ENCODE measurements at places on chromosomes 2 and 18. TPM values are rescaled to one million over a fixed set of nuclear protein-coding genes. Genes with fewer than 3 reads are reported as not detected.

DNA sequence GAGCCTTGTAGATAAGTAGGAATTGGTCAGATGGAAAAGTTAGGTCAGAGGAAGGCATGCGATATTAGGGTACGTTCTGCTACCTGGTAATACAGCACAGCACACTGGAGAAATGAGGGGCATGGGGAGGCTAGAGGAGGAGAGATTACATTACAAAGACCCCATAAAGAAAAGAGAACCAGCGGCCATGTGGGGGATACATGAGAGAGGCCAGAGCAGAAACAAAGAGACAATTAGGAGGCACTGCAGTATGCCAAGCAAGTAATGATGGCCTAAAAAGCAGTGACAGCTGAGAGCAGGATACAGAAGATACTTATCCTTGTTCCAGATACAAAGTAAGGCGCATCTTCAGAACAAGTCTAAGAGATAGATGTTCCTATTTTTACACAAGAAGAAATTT, 40.0 kb downstream of the TXNL1 start:
- H3K27ac ChIP-seq = no peak overlapping the region
- DNase-seq = no peak
- peaks cover 16% of the 10 kb centered on the region for H3K36me3 ChIP-seq
- no peaks in the 10 kb centered on the region for H3K27me3 ChIP-seq
- H3K4me3 ChIP-seq = no peak overlapping the region

GRCh38 chr18:33584548-33585430, 6.8 kb downstream of the ASXL3 start:
- peaks cover 24% of the 10 kb centered on the region for H3K27me3 ChIP-seq
- H3K4me1 ChIP-seq = no peaks in the 10 kb centered on the region

- H3K4me1 ChIP-seq = peaks cover 15% of the 10 kb centered on the region
- peak; percentile 58 for DNase-seq
- no peak overlapping the region for H3K4me3 ChIP-seq
- H3K27ac ChIP-seq = no peak overlapping the region
Observed at GRCh38 chr2:128262315-128263253, 56.1 kb downstream of the HS6ST1 start.

DNA sequence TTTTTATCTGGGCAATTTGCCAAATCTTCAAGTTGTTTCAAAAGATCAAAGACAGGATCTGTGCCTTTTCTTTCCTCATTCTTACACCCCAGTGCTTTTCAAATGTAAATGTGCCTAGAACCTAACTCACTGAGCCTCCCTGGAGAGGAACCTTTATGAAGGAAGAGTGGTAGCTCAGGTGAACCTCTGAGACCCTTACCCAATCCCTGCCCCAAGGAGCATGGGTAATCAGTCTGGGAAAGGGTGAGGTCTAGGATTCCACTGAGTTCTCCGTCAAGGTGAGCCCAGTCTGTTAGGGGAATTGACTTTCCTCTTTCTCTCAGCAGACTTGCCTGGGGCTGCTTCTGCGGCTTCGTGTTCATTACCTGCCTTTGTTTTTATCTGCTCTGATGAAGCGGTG, 88.1 kb upstream of the MAP4K4 start:
- no peaks in the 10 kb centered on the region for H3K36me3 ChIP-seq
- H3K4me3 ChIP-seq = no peak overlapping the region
- H3K4me1 ChIP-seq = no peaks in the 10 kb centered on the region
- no peak overlapping the region for H3K27ac ChIP-seq
- DNase-seq = no peak

DNA sequence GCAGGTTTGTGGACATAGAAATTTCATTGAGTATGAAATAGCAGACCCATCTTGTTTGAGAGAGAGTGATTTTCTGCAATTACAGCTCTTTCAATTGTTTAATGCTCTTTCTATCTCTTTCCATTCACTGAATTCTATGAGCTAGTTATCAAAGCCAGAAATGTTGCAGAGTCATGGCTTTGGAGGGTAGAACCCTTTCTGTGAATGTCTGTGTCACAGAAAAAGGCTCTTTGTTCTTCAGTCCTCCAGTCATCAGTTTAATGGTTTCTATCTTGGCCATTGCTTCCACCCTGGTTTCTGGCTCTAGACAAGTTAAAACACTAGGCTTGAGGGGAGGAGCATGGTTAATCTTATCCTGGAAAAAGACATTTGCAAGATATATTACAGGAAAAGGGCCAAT, 655.0 kb downstream of the STK39 start:
- H3K27ac ChIP-seq = no peak overlapping the region
- no peak for DNase-seq
- H3K4me1 ChIP-seq = no peaks in the 10 kb centered on the region
- H3K36me3 ChIP-seq = no peaks in the 10 kb centered on the region

SH3BP4 gene
- total RNA-seq = 53.4 TPM

UGT1A8 gene
- 0.09 TPM for total RNA-seq

GRCh38 chr2:233267516-233268245, 16.2 kb downstream of the ATG16L1 start:
- peaks cover 97% of the 10 kb centered on the region for H3K36me3 ChIP-seq
- no peaks in the 10 kb centered on the region for H3K27me3 ChIP-seq
- H3K4me1 ChIP-seq = no peaks in the 10 kb centered on the region

- peaks cover 19% of the 10 kb centered on the region for H3K4me1 ChIP-seq
- H3K27ac ChIP-seq = no peak overlapping the region
- no peak overlapping the region for H3K4me3 ChIP-seq
- no peaks in the 10 kb centered on the region for H3K27me3 ChIP-seq
- DNase-seq = peak; percentile 58
- no peaks in the 10 kb centered on the region for H3K36me3 ChIP-seq
Observed at GRCh38 chr2:64273524-64274398, 129.5 kb upstream of the PELI1 start.

GRCh38 chr2:104831742-104832141, 22.2 kb upstream of the POU3F3 start:
- no peak for DNase-seq
- no peaks in the 10 kb centered on the region for H3K4me1 ChIP-seq
- no peaks in the 10 kb centered on the region for H3K36me3 ChIP-seq
- H3K27ac ChIP-seq = no peak overlapping the region

DNA sequence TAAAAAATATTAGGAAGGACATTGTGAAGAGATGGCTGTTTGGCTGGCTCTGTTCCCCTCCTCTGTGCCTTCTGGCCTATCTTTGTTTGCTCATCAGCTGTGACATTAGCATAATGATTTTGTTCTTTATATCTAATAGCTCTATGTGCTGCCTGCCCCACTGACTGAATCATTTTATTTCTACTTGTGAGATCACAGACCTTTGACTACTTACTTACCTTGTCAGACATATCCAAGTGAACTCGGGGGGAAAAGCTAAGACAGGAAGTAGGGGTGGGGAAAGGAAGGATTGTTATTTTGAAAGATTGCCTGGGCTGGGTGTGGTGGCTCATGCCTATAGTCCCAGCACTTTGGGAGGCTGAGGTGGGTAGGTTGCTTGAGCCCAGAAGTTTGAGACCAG, 104.2 kb downstream of the ASAP2 start:
- DNase-seq = no peak
- no peak overlapping the region for H3K4me3 ChIP-seq
- no peaks in the 10 kb centered on the region for H3K36me3 ChIP-seq
- no peaks in the 10 kb centered on the region for H3K4me1 ChIP-seq
- H3K27me3 ChIP-seq = no peaks in the 10 kb centered on the region
- H3K27ac ChIP-seq = peak overlapping the region; percentile 4

GRCh38 chr2:222796413-222797103, 64.3 kb upstream of the ACSL3 start:
- no peaks in the 10 kb centered on the region for H3K36me3 ChIP-seq
- H3K4me3 ChIP-seq = no peak overlapping the region
- H3K4me1 ChIP-seq = peaks cover 2% of the 10 kb centered on the region

MYO1B gene
- 154 TPM for total RNA-seq

- H3K4me1 ChIP-seq = no peaks in the 10 kb centered on the region
- peaks cover 44% of the 10 kb centered on the region for H3K27me3 ChIP-seq
- no peak overlapping the region for H3K4me3 ChIP-seq
- no peak for DNase-seq
- no peak overlapping the region for H3K27ac ChIP-seq
Observed at GRCh38 chr2:73307720-73308119, 14.4 kb upstream of the EGR4 start.

DNA sequence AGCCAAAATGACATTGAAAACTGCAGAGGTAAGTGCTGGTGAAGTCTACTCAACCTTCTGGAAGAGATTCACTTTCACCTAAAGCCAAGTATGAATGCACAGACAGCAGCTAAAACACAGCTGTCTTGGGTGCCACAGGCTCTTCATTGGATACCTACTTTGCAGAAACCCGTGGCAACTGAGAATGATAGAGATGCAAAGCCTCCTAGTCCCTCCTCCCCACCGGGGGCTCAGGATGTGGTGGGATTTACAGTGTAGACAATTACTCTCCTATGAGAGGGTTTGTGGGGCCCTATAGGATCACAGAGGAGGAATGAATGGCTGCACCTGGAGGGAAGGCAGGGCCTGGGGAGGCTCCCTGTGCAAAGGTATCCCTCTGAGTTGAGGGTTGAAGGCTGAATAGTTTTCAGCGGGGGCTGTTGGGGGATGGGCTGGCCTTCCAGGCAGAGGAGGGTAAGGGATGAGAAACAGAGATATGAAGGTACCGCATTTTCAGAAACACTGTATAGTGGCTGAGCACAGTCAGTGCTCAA, 131.6 kb downstream of the RNF144A start:
- no peaks in the 10 kb centered on the region for H3K36me3 ChIP-seq
- DNase-seq = no peak
- no peak overlapping the region for H3K27ac ChIP-seq
- H3K27me3 ChIP-seq = no peaks in the 10 kb centered on the region
- H3K4me3 ChIP-seq = no peak overlapping the region
- H3K4me1 ChIP-seq = no peaks in the 10 kb centered on the region

CNTNAP5 gene
- 8.2 TPM for total RNA-seq

DNA sequence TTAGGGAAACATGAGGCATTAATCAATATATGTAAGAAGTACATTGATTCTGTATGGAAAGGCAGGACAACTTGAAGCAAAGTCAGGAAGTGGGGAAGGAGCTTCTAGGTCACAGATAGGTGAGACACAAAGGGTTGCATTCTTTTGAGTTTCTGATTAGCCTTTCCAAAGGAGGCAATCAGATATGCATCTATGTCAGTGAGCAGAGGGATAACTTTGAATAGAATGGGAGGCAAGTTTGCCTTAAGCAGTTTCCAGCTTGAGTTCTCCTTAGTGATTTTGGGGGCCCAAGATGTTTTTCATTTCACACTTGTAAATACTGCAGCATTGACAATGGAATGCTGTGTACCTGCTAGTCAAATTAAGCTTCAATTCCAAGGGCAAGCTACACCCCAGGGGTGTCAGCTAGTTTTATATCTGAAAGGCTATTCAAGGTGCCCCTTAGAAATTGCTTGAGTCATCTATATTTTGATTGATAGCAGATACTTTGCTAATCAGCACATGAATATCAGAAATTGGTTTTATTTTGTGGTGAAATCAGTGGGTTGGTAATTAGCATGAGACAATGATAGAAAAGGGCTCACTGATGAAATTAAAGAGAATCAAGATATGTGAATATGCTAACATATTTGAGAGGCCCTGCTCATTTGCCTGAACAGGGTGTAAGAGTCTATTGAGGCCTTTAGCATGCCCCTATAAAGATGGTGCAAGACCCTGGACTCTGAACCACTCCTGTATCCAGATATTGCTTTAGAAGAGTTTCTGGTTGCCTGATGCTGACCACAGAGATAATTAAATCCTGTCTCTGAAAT, 131.5 kb downstream of the TMEM17 start:
- H3K27me3 ChIP-seq = peaks cover 27% of the 10 kb centered on the region
- H3K27ac ChIP-seq = no peak overlapping the region
- H3K4me3 ChIP-seq = peak overlapping the region; percentile 34
- no peaks in the 10 kb centered on the region for H3K4me1 ChIP-seq

DNA sequence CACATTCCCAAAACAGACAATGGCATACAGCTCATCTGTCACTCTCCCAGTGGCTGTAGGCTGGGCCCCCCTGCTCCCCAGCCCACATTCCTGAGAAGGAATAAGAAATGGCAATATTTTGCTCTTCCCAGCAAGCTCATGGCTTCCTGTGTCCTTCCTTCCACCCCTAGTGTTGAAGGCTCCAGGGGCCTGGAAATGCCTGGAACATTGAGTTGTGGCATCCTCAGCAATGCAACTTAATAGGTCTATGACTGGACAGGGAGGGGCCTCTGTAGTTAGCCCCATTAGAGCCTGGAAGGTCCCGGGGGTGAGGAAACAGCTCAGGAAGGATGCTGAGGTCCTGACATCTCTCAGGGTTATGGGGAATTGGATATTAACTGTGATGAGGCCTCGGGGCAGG, 3.3 kb downstream of the KIF3C start:
- no peaks in the 10 kb centered on the region for H3K27me3 ChIP-seq
- peaks cover 13% of the 10 kb centered on the region for H3K36me3 ChIP-seq
- peak overlapping the region; percentile 67 for H3K4me3 ChIP-seq
- DNase-seq = no peak

SCG2 gene
- total RNA-seq = not detected

CYRIA gene
- 2.5 TPM for total RNA-seq

DNA sequence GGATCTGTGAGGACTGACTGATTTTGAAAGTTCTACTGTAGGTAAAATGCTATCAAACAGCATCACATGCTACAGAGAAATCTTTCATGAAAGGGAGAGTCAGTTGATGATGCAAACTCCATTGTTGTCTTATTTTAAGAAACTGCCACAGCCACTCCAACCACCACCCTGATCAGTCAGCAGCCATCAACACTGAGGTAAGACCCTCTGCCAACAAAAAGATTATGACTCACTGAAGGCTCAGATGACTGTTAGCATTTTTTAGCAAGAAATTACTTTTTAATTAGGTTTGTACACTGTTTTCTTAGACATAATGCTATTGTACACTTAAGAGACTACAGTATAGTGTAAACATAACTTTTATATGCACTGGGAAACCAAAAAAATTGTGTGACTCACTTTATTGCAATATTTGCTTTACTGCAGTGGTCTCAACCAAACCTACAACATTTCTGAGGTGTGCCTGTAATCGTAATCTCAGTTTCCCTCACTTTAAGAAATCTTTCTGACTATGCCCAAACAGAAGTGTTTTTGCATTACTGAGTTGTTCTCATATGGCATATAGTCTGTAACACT, 42.8 kb downstream of the METTL8 start:
- no peaks in the 10 kb centered on the region for H3K4me1 ChIP-seq
- no peak overlapping the region for H3K4me3 ChIP-seq
- no peak overlapping the region for H3K27ac ChIP-seq
- DNase-seq = no peak
- no peaks in the 10 kb centered on the region for H3K36me3 ChIP-seq

- no peaks in the 10 kb centered on the region for H3K36me3 ChIP-seq
- H3K4me1 ChIP-seq = peaks cover 3% of the 10 kb centered on the region
- H3K27ac ChIP-seq = no peak overlapping the region
- peak; percentile 78 for DNase-seq
Observed at GRCh38 chr2:80073134-80073561, 231.4 kb downstream of the LRRTM1 start.

DNA sequence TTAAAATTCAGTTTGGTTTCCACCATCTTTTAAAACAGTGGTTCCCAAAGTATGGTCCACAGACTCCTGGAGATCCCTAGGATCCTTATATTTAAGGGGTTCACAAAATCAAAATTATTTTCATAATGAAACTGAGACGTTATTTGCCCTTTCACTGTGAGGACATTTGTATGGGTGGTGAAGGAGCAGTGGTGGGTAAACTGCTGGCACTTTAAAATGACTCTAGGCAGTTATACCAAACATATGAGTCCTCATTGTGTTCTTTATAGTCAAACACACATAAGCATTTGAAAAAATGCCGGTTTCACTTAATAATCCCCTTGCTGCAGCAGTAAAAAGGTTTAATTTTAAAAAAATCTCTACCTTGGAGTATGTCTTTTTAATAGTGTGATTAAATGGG, 7.2 kb downstream of the SMAD4 start:
- no peaks in the 10 kb centered on the region for H3K27me3 ChIP-seq
- no peaks in the 10 kb centered on the region for H3K4me1 ChIP-seq
- H3K27ac ChIP-seq = no peak overlapping the region
- H3K4me3 ChIP-seq = no peak overlapping the region
- H3K36me3 ChIP-seq = peaks cover 8% of the 10 kb centered on the region

GRCh38 chr2:236875906-236876505, 209.7 kb upstream of the COPS8 start:
- no peaks in the 10 kb centered on the region for H3K27me3 ChIP-seq
- no peak overlapping the region for H3K4me3 ChIP-seq
